ENCODE measurements at places on chromosomes 5 and 9. TPM values are rescaled to one million over a fixed set of nuclear protein-coding genes. Genes with fewer than 3 reads are reported as not detected.

DNA sequence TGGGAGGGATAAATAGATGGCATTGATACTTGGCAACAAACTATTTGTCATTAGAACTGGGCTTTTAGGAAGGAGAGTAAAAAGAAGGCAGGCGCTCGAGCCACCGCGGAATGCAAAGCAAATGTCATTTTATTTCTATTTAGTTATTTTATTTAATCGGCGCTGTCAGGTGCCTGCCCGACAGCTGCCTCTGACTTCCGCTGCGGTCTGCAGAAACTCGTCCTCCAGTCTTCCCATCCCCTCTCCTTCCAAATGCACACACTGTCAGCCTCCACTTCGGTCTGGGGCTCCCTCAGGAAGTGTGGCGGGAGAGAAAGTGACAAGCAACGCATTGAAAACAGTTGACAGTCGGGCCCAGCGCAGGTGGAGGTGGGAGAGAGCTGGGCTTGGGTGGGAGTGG, 29.3 kb downstream of the ASS1 start:
- no peak for DNase-seq

GRCh38 chr5:154371687-154372086, 74.1 kb upstream of the SAP30L start:
- no peak for DNase-seq

DNA sequence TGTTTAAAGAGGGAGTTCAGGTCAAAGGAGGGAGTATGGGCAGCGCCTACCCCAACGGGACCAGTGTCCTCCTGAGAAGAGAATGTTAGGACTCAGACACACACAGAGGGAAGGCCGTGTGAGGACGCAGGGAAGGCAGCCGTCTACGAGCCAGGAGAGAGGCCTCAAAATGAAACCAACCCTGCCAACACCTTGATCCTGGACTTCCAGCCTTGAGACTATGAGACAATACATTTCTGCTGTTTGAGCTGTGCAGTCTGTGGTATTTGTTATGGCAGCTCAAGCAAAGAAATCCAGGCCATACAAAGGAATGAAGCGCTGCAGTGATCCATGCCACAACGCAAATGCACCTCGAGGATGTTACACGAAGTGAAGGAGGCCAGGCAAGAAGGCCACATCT, 97.9 kb downstream of the COL23A1 start:
- no peak for DNase-seq

PCDHGA10 gene
- total RNA-seq: 1.9 TPM

SV2C gene
- not detected for total RNA-seq

DNAI1 gene
- not detected for total RNA-seq

PAEP gene
- not detected for total RNA-seq

SPAAR gene
- total RNA-seq: not detected

RABGAP1 gene
- 79.7 TPM for total RNA-seq

Measured in B cell (primary cell).